Natural killer cell treated with Interleukin-12 subunit alpha and Interleukin-12 subunit beta and Interleukin-15 and Interleukin-18, amount 100 ng/mL, for 72 hours (primary cell): ENCODE measurements at places on chromosomes 2 and 18. TPM values are rescaled to one million over a fixed set of nuclear protein-coding genes. Genes with fewer than 3 reads are reported as not detected.

GRCh38 chr2:70030724-70031420 lies 56.4 kb upstream of the PCBP1 start:
- H3K27ac ChIP-seq, result peak overlapping the region; percentile 80
- no peak overlapping the region for H3K4me3 ChIP-seq
- no peaks in the 10 kb centered on the region for H3K36me3 ChIP-seq
- peaks cover 47% of the 10 kb centered on the region for H3K4me1 ChIP-seq
- no peak for DNase-seq

- no peaks in the 10 kb centered on the region for H3K27me3 ChIP-seq
- peaks cover 14% of the 10 kb centered on the region for H3K4me1 ChIP-seq
- H3K27ac ChIP-seq, result peak overlapping the region; percentile 70
- no peak for DNase-seq
These were observed 167.7 kb downstream of the ZFP36L2 start for GRCh38 chr2:43058726-43059110.

ALPG gene
- not detected for total RNA-seq

DNA sequence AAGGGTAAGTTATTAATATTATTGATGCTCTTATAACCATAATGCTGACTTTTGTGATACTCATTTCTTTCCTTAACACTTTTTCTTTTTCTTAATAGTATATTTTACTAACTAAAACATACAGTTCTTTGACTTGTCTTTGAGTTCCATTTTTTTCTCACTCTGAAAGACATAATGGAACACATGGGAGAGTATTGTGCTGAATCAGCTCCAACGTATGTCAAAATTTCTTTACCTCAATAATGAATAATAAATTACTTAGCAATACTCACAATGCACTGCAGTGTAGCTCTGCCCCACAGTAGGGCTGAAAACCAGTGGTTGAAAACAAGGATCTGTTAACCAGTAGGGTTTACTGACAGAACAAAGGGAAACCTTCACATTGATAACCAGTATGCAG lies 40.7 kb downstream of the ACVR1 start:
- H3K4me1 ChIP-seq, result peaks cover 19% of the 10 kb centered on the region
- no peaks in the 10 kb centered on the region for H3K27me3 ChIP-seq
- no peak for DNase-seq
- no peak overlapping the region for H3K27ac ChIP-seq

PLCL1 gene
- 0.95 TPM for total RNA-seq
